Stimulated activated CD4-positive, alpha-beta T cell treated with anti-CD3 and anti-CD28 coated beads, Interleukin-12 subunit alpha, Interleukin-12 subunit beta, amount 100 ng/mL, for 24 hours (primary cell): ENCODE measurements at places on chromosomes 6 and 20.

DNA sequence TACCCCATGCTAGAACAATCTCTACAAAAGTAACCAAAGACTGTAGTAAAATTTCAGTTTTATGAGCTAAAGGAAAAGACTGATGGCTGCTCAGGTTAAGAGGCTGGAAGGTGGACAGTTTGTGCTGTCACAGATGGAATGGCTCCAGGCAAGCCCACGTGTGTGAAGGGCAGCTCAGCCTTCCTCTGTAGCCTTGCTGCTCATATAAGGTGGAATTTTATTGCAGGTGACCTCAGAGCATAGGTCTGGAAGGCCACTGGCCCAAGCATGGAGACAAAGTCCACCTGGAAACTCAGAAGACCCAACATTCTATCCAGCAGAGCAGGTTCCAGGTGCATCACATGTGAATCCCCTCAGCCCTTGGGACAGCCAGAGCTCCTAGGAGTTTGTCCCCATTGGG is 53.6 kb downstream of the KAT14 start:
- no peak for DNase-seq

- DNase-seq, result no peak
Observed at GRCh38 chr6:145241039-145241438, 494.3 kb downstream of the EPM2A start.

GRCh38 chr6:101429270-101429669 is 35.8 kb downstream of the GRIK2 start:
- DNase-seq, result no peak

- DNase-seq, result no peak
Observed at GRCh38 chr20:61387204-61387953, 135.3 kb downstream of the CDH4 start.

DNA sequence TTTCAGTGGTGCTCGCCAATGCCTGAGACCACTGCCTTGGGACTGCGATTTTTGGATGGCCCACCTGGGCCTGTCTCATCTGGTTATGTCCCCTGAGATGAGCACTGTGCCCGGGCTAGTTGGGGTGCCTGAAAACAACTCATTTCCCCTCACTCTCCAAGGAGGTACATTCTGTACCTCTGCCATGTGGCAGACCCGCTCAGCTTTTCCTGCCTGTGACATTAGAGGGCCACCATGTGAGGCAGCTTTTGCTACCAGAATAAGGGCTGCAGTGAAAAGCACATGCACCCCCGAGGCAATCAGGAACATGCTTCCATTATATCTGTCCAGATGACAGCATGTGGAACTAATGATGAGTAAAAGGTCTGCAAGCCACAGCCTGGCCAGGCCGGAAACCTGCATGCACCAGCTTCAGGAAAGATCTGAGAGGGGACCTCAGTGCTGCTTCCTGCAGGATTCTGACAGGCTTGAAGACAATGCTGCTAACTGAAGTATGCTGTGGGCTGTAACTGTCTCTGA is 11.3 kb upstream of the SRSF6 start:
- DNase-seq, result no peak
